BJ (cell line): ENCODE measurements at places on chromosomes 4 and X. TPM values are rescaled to one million over a fixed set of nuclear protein-coding genes. Genes with fewer than 3 reads are reported as not detected.

- no peak for DNase-seq
These were observed 93.7 kb downstream of the PRSS12 start for GRCh38 chr4:118259111-118259510.

Gene GPRIN3
- polyA plus RNA-seq = 0.01 TPM in 1 of 2 replicates, not detected in the other

GRCh38 chrX:2692221-2693112 lies 1.4 kb downstream of the CD99 start:
- DNase-seq = no peak

Gene FMR1NB
- not detected in 2 replicates for polyA plus RNA-seq

DNA sequence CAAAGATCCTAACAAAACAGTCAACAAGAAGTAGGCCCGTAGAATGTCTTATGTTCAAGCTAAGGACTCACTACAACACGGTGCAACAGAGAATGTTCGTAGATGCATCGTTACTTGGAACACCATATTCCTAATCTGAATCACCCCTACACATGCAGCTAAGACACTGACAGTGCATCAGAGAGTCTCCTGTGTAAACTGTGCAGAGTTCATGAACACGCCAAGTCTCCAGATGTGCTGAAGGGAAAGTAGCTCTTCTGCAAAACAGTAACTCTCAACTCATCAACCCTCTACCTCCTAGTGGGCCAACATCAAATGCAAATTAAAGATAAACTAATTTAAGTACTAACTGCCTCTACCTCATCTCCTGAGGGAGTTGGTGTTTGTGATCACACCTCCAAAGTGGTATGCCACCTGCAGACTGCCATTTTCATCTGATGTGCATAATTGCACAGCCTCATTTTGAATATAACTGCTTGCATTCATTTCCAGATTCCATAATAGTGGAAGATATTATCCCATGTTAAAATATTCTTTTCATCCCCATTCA lies 73.5 kb downstream of the MOSPD2 start:
- no peak for DNase-seq

GRCh38 chr4:169621731-169622492 lies 1.5 kb downstream of the CLCN3 start:
- DNase-seq = no peak

DNA sequence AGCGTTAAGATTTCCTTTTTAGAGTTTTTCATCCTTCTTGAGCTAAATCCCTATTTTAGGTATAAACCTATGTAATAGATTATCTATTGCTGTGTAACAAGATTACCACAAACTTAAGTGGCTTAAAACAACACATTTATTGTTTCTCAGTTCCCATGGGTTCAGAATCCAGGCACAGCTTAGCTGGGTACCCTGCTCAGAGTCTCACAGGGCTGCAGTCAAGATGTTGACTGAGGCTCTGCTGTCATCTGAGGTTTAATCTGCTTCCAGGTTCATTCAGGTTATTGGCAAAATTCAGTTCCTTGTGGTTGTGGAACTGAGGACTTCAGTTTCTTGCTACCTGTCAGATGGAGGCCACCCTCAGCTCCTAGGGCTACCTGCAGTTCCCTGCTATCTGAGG lies 60.9 kb downstream of the GK start:
- DNase-seq = no peak
